ENCODE measurements at places on chromosomes 4 and X.

DNA sequence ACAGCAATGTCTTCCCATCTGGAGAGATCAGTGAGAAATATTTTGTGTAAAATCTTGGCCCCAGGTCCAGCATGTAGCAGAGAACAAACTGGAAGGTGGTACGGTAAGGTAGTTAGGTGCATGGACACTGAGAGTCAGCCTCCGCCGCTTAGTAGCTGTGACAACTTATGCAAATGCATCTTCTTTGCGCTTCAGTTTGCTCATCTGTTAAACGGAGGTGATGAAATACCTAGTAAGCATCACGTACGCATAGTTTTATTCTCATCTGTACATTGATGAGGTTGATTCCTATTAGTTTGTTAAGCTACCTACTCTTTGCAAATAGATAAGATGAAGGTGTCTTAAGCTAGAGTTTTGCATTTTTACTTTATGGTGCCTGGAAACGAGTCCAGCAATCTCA is 80.0 kb upstream of the MSX1 start:
- DNase-seq, result no peak

DNA sequence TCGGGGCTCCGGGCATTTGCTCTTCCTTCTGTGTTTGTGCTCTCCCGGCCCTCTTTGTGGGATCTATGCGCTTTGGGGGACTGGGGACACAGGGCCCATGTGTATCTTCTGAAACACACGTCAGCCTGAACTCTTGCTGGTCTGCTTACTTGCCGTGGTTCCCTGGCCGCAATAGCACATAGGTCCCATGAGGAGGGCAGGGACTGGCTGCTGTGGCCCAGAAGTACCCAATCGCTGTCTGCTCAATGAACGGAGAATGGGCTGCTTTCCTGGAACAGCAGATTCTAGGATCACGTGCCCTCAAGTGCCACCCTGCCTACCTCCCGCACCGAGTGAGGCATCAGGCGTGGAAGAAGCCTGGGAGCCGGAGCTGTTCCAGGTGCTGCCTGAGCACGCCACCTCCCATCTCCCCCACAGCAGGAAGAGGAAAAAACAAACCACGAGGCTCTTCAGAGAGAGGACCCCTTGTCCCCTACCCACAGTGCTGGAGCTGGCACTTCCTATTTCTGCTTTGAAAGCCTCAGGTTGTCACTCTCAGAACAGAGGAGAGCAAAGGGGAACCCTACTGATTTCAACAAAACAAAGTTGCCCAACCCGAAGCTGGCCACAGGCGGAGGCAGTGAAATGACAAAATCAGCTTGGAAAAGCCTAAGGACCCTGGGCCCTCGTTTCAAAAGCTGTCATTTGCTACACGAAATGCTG is 3.8 kb downstream of the G6PD start:
- no peak for DNase-seq

GRCh38 chrX:132406106-132406505 is 82.7 kb downstream of the MBNL3 start:
- DNase-seq, result no peak

DNA sequence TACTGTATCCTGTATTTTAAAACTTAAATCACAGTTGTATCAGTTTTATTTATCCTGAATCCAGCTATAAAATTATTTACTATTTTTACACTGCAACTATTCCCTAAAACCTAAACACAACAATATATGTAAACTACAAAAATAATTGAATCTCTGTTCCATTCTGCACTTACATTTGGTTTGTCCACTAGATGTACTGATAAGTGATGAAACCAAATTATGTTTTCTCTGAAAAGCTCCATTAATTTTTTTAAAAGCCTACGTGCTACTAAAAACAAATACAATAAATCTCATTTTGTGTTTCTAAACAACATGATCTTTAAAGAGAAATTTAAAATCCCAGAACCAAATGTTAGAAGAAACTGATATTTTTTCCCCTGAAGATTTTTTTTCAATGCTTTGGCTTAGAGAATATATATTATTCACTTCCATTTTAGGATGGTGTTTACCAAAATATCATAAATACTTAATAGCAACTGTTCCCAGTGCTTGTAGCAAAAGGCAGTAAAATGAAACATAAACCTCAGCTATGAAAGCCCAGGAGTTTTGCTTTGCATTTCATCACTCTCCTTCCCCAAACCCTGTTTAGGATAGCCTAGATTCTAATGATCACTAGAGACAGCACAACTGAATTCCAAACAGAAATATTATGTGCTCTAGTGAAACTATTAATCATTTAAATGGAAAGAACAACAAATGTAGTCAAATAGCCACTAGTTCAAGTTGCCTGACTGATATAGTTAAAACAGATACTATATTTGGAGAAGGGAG is 19.7 kb downstream of the ANTXR2 start:
- no peak for DNase-seq

Measured in stimulated activated CD4-positive, alpha-beta T cell treated with anti-CD3 and anti-CD28 coated beads, Interleukin-4, amount 100 ng/mL, for 1 hour (primary cell).